ENCODE measurements at places on chromosomes 5 and 9.

GRCh38 chr5:78499485-78499884 is 139.1 kb downstream of the SCAMP1 start:
- DNase-seq, result no peak

DNA sequence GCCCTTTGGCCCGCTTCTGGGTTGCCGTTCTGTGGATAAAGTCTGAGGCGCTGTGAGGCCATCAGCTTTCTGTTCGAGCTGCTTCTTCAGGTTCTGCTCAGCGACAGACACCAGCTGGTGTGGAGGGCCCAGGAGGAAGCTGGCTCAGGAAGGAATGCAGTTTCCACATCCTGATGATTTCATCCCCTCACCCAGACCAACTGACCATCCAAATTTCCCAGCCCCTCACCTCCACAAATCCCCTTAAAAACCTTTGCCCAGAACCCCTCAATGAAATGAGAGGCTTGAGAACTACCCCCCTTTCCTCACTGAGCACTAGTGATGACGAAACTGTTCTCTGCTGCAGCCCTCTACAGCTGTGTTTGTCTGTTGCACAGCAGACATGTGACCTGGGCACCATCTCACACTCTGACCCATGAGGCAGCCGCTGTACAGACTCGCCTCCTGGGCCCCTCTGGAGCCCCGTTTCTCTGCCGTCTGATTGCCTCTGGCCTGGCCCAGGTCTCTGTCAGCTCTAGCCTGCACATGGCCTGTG is 45.4 kb downstream of the SPATA31C2 start:
- no peak for DNase-seq

DNA sequence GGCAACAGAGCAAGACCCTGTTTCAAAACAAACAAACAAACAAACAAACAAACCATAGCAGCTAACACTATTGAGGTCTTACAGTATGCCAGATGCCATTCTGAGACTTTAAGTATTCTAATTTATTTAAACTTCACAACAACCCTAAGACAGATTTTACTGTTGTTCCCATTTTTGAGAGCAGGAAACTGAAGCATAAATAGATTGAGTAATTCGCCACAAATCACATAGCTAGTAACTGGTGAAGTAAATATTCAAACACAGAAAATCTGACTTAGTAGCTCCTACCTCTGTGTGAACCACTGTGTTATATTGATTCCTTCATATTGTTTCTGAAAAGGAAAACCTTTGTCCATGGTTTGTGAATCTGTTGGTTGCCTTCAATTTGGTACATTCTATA is 98.4 kb downstream of the UNC13B start:
- DNase-seq, result no peak

DNA sequence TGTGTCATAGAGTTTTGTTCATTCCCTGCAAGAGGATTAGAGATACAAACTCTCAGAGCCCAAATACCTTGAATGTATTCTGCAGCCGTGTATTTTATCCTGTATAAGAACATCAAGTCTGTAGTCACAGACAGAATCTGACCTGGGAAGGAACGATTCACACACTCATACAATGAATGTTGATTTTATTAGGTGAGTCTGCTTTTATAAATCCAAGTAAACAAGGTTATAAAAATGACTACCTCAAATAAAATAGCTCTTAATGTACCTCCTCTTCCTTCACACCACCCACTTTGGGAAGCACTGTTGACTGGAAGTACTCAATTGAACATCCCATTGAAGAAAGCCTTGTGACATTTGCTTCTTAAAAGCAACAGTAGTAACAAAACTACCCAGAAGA is 11.9 kb downstream of the SLC46A2 start:
- no peak for DNase-seq

GRCh38 chr5:159419576-159419975 is 89.3 kb upstream of the IL12B start:
- DNase-seq, result no peak

DNA sequence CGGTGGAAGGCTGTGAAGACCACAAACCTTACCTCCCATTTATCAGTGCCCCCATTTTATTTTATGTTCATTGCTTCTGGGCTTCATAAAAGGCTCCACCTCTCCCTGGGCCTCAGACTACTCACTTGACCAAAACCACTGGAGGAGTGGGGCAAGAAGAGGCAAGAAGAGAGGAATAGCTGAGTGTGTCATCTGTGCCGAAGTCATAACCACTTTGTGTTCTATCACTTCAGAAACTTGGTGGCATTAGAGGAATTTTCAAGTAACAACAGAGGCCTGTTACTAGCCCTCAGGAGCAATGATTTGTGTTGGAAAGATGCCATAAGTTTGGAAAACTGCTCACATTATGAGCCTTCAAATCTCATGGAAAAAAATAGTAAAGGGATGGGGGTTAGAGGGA is 88.7 kb upstream of the PIK3R1 start:
- no peak for DNase-seq

- DNase-seq, result no peak
These were observed 29.1 kb upstream of the PRDM12 start for GRCh38 chr9:130635306-130635705.

Measured in activated CD4-positive, alpha-beta T cell treated with anti-CD3 and anti-CD28 coated beads, Interleukin-10, Interleukin-2, amounts not matched to agents 100 ng/mL and 50 ng/mL, durations not matched to agents 16 hours and 8 hours (primary cell).